SW480 (cell line): ENCODE measurements at places on chromosomes 1 and 21.

DNA sequence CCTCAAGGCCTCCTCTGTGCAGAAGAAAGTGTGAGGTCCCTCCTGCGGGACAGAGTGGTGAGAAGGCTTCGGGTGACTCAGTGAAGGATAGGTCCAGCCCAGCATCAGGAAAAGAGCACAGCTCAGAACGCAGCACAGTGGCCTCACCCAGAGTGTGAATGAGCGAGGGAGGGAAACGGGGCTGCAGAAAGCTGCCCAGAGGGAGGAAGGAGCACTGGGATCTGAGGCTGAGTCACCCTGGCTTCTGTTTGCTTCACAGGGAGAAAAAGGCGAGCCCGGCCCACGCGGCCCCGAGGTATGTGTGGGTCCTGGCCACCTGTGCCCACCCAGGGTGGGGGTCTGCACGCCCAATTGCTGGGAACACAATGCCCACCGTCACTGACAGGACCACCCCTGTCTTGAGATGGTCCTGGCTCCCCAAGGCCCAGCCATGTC is 24.3 kb downstream of the COL6A2 start:
- DNase-seq: peak; percentile 38

DNA sequence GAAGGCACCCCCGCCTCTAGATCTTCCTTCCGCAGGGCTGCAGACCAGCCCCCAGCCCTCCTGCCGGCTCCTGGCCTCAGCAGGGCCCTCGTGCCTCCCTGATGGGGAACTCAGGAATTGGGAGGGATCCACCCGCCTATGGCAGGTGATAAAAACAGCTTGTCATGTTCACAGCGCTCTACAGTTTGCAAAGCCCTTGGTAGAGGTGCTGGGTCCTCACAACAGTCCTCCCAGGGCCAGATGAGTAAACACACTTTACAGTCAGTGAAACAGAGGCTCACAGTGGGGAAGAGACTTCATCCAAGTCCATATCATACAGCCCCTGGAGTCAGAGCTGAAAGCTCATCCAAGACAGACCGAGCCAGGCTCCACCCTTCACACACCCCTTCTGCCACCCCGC is 97.0 kb upstream of the IFFO2 start:
- DNase-seq: no peak

DNA sequence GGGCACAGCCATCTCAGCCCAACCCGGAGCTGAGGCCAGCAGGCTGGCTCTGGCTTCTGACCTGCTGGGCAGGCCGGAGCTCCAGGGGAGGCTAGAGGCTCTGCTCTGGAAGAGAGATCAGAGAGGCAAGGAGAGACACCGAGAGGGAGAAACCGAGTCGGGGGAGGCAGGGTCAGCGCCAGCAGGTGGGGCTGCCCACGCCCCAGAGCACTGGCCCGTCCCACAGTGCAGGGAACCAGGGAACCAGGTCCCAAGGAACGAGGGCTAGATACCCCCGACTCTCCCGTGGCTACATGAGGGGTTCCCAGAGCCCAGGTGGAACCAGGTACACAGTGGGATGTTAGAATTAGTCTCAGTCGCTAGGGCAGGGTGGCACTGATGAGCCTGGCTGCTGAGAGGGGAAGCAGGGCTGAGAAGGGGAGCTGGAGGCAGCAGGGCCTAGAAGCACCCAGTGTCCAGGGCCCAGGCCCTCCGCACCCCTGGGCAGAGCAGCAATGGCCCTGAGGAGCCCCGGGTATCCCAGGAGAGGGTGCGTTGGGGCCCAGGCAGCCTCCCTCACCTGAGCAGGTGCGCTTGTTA is 2.1 kb downstream of the MASP2 start:
- no peak for DNase-seq

GRCh38 chr1:104797982-104798381 is 1048.3 kb downstream of the AMY1C start:
- DNase-seq: peak; percentile 10

DNA sequence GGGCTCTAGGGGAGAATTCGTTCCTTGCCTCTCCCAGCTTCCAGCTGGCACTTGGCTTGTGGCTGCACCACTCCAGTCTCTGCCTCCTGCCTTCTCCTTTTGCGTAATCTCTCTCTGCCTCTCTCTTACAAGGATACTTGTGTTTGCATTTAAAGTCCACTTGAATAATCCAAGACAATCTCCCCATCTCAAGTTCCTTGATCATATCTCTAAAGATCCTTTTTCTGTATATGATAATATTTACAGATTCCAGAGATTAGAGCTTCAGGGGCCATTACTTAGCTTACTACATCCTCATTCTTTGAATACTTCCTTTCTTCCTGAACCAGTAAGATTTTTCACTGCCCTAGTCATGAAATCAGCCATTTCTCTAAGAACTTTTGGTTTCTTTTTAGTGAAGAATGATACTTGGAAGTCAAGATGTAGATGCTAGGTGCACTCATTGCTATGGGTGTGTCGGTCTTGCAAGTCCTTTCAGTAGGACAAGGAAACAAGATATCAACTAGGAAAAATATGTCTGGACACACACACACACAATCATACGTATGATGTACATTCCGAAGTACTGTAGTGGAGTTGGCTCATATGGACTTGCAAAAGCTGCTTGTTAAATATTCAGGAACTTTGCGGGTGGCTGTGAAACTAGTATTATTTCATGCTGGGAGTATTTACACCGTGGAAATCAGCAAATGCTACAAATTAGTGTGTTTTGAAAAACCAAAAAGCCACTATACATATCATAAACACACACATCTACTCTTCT is 20.8 kb upstream of the RLF start:
- no peak for DNase-seq

GRCh38 chr21:44020551-44020950 is 8.4 kb downstream of the TRAPPC10 start:
- no peak for DNase-seq

DNA sequence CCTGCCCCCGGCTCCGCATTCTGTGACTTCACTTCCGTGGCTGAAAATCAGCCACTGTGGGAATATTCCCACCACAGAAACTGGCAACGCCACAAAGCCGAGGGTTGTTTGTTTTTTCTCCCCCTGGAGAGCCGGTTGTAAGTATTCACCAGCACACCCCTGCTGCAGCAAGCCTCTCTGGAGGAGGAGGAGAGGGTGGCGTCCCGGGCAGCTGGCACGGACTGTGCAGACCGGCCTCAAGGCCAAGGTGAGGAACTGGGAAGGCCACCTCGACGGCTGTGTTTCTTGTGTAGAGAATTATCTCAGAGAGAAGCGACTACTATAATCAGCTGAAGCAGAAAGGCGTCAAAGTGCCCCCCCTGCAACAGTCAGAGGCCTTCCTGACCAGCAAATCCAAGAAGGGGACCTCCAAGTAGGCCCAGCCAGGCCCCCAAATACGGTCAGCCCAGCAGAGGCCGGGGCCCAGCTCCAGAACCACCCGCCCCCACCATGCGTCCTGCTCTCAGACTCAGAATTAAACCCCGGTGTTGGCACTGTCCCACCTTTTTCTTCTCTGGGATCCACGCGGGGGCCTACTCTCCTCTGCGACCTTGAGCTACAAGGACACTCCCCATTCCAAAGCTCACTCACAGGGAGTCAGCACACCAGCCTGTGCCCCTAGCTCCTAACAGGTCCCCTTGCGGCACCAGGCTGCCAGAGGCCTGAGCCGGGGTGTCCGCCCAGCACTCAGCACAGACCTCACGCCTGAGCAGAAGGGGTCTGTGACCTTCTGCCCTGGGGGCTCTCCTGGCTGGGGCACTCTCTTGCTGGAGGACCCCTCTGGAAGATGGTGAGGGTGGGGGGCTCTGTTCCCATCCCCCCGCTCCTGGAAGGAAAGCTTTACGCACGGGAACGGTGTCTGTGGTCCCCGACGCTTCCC is 1.2 kb upstream of the SMIM1 start:
- no peak for DNase-seq

DNA sequence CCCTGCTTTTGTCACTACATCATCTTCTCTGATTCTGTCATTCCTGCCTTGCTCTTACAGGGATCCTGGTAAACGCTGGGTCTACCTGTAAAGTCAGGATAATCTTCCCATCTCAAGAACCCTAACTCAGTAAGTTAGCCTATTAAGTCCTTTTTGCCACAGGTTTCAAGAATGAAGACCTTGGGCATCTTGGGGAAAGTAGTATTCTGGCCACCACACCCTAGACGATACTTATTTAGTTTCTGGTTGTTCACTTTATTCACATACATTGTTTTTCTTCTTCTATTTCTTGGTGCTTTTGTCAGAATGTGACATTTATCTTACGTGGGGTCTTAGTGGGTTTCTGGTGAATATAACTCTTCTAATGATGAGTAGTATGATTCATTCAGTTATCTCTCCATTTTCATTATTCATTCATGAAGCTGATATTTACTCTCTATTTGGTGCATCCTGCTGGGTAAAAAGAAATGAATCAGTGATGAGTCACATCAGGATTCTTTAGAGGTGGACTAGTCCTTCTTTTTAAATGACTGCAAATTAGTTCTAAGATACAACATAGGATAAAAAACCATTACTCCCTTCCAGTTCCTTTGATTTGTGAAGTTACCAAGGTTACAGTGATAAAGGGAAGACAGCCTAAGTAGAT is 514.4 kb upstream of the B3GALT2 start:
- peak; percentile 3 for DNase-seq

DNA sequence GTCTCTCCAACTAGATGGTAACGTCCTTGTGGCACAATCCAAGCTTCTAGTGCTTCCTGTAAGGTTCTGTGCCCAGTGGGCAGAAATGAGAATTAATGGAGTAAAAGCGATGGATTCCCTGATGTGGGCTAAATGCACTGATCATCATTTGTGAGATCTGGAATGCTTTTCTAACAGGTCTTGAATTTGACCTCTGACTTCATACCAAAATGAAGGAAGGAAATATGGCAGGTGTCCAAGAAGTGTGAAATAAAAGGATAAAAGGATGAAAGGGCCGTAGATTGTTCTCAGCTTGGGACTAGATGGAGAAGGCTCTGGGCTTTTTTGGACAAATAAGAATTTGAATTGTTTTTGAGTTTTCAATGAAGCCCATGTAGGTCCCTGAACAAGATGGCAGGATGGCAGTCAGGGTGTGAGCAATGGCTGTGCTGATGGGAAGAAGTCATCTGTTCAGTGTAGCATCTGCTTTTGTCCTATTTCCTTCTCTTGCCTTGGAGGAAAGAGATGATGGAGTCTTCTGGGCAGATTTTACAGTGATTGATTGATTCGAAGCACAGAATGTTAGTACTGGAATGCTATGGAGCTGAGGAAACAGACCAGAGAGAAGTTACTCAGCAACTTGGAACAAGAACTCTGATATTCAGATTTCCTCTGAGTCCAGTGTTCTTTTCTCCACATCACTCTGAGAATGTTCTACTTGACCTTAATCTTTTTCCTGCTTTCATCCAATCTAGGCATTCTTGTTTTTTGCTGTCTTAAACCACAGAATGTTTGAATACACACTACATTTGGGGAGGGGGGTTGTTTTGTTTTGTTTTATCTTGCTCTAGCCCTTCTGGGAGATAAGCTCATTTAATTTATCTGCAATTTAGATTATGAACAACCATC is 286.0 kb downstream of the HLX start:
- no peak for DNase-seq

DNA sequence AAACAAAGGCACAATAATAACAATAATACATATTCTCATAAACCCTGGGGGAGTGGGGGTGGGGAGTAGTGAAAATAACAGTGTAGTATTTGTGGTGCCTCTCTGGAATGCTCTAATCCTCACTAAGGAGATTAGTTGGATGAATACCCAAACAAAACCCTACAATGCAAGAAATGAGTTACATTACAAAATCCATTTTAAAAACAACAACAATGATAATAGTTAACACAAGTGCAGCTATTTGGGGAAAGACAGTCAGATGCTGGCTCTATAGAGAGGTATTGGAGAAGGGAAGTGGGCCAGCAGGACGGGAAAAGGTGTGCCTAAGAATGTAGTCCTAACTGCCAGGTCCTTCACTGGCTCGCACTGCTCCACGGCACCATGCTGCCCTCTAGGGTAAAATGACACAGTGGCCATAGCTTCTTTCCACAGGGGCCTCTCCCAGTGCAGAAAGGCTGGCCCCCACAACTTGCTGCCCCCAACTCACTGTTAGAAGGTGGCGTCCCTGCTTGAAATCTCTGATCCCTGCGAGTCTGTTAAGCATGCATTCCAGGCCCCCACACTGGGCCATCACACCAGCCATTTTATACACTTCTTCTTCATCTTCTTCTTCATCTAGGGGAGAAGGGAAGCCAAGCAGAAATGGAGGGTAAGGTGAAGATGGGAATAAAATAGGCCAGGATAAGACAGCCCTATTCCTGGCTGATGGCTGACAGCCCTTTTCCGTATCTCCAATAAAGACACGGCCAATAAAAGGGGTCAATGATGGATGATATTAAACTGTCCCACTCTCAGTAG is 113.8 kb downstream of the UBR4 start:
- DNase-seq: peak; percentile 21

DNA sequence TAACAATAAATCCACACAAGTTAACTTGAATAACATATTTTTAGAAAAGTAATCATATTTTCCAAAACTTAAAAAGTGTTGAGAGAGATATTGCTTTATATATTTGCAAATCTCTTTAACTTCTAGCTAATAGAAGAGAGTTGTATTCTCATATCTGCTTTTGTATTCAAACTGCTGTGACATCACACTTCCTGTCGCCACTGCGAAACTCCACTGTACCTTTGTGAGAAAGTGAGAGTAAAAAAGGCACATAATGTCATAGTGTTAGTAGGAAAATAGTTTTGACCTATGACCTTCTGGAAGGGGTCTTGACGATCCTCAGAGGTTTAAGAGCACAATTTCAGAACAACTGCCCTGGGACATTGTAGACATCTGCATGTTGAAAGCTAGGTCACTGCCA is 21.6 kb downstream of the AK5 start:
- no peak for DNase-seq

GRCh38 chr1:32869923-32870614 is 643 bp downstream of the FNDC5 start:
- DNase-seq: no peak

- DNase-seq: no peak
Observed at GRCh38 chr1:155051342-155051776, 243 bp downstream of the ADAM15 start.

- DNase-seq: no peak
Observed at GRCh38 chr21:34513129-34513675, 1.2 kb upstream of the KCNE1 start.

GRCh38 chr1:22411589-22411988 is 40.1 kb upstream of the ZBTB40 start:
- no peak for DNase-seq

DNA sequence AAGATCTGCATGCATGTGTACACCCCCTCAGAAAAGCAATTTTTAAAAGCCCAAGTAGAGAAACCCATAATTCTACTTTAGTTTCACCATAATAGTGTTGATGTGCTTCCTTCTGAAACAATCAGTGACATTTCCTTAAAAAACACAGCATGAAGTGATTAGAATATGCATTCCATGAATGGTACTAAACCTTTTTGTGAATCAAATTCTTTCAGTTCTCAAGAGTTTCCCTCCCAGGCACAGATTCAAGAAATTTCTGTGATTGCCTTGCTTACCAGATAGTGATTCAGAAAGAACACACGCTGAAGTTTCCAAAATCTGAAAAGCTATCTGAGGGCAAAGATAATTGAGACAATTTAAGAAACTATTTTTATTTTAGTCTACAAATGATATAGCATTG is 136.4 kb upstream of the ADGRL2 start:
- no peak for DNase-seq

DNA sequence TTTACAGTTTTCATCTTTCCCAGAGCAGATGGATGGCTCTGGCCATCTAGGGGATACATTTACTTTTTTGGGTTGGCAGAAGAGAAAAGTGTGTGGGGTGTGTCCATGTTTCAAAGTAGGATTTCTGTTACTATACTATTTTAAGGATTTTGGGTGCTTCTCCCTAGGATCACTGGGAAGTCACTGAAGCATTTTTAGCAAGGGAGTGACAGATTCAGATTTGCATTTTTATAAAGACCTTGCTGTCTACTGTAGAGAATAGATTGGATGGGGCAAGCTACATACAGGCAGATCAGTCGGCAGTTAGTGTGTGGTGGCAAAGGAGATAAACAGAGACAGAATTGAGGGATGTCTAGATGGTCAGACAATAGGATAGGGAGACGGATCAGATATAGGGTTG is 122.5 kb downstream of the TBX19 start:
- no peak for DNase-seq
